ENCODE measurements at places on chromosomes 2 and 18.

- DNase-seq: peak; percentile 49
Measured at GRCh38 chr2:162123806-162124758, 28.0 kb downstream of the GCG start.

GRCh38 chr2:213237787-213238186 is 46.5 kb upstream of the SPAG16 start:
- no peak for DNase-seq

DNA sequence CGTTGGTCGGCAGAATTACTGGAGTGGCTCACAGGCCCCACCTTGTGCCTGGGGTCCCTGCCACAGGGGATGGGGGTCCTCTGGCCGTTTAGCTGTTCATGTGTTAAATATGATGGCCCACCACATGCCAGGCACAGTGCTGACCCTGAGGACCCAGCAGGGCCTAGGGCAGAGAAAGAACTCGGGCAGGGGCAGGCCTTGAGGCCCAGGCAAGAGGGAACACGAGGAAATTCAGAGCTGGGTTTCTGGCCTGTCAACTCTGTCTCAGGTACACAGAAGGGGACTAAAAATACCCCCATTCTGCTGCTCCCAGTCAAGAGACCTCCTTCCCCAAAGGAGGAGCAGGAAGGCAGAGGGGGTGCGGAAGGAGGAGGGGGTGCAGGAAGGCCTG is 66.2 kb downstream of the DNMT3A start:
- DNase-seq: no peak

GRCh38 chr18:49519101-49519971 is 32.3 kb upstream of the C18orf32 start:
- DNase-seq: no peak

DNA sequence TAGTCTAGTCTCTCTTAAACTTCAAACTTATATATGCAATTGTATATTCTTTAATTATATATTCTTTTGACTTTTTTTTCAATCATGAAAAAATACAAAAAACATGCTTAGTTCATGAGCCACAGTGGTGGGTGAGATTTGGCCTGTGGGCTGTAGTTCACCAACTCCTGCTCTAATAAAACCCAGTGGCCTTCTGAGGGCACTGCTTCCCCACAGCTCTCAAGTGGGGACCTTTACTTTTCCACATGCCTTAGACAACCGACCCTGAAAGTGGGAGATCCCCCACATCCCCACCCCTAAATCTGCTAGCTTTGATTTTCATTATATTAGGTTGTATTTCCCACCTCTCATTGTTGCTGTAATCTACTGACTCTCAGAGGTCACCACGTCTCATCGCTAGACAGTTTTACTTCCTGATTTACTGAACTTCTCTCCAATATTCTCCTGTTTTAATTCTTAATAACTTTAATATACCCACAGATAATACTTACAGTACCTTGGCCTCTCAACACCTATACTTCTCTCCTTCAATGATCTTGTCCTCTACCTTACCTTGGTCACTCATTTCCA is 57.3 kb downstream of the ROCK1 start:
- DNase-seq: no peak

DNA sequence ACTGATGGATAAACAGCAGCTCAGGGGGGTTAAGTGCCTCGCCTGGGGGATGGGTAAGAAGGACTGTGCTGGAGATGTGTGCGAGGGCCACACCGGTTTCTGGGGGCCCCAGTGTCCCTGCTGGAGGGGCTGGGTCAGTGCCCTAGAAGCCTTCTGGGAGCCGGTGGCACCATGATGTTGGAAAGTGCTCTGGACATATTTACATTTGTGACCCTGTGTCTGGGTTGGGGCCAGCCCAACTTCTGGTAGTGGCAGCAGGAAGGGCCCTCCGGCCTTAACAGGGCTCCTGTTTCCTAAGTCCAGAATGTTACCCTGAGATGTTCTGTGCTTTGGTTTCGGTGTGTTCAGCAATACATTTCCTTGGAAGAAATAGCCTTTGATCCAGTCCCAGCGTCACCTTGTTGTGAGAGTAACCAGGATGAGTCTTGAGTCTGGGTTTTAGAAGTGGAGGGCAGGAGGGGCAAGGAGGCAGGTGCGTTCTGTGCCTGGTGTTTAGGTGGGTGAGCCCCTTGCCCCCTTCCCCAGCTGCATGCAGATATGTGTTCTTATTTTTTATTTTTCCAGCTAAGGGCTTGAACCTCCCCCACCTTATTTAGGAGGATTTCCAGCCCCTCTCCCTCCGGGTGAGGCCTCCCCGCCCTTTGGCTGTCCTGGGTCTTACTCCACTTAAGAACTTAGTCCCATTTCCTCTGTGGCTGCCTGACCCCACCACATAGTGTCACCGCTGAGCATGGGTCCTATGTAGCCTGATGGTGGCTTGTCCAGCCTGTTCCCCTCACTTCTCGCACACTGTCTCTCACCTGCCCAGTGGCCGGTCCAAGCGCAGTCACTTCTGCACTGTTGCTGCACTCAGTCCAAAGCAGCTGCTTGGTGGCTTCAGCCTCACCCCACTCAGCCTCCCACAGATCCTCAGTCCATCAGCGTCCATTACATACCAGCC is 132.7 kb upstream of the HS6ST1 start:
- DNase-seq: no peak

DNA sequence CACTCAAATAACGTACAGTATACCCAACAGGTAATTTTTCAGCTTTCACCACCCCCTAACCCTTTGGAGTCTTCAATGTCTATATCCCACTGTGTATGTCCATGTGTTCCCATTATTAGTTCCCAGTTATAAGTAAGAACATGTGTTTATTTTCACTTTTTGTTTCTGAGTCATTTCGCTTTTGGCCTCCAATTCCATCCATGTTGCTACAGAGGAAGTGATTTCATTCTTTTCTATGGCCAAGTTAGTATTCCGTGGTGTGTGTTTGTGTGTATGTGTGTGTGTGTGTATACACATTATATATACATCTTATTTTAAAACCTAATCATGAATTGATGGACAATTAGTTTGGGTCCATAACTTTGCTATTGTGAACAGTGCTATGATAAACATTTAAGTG is 464.4 kb downstream of the CMPK2 start:
- no peak for DNase-seq

DNA sequence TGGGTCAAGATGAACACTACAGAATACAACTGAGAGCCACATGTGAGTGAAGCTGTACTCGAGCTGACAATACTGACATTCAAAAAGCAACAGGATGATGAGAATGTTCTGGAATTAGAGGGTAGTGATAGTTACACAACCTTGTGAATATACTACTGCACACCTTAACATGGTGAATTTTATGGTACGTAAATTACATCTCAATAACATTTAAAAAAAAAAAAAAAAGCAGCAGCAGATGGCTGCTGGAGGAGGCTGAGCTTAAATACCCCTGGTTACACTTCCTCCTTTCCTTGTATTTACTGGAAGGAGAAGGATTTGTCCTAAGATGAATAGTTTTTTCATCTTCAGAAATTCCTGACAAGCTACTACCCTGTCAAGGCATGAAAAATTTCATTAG is 45.5 kb upstream of the CYP1B1 start:
- DNase-seq: no peak

GRCh38 chr2:231467613-231468530 is 3.6 kb upstream of the NCL start:
- DNase-seq: no peak

DNA sequence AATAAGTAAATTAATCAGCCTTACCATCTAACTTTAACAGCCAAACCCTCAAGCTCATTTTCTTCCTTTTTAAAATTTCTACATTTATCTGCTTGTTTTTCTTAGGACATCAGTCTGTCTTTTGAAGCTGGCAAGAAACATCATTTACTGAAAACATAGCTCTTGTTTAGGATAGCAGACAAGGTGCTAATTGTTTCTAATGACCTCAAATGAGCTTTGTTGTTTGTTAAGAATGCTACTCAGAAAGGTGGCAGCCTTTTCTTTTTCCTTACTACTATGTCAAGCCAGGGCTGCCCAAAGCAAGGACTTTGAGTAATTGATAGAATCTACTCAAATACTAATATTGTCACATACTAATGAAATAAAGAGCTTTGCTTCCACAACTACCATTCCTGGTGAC is 171.8 kb downstream of the LRP1B start:
- no peak for DNase-seq

DNA sequence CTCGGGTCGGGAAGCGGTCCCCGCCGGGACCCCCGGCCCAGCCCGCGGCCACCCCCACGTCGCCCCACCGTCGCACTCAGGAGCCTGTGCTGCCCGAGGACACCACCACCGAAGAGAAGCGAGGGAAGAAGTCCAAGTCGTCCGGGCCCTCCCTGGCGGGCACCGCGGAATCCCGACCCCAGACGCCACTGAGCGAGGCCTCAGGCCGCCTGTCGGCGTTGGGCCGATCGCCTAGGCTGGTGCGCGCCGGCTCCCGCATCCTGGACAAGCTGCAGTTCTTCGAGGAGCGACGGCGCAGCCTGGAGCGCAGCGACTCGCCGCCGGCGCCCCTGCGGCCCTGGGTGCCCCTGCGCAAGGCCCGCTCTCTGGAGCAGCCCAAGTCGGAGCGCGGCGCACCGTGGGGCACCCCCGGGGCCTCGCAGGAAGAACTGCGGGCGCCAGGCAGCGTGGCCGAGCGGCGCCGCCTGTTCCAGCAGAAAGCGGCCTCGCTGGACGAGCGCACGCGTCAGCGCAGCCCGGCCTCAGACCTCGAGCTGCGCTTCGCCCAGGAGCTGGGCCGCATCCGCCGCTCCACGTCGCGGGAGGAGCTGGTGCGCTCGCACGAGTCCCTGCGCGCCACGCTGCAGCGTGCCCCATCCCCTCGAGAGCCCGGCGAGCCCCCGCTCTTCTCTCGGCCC is 13.6 kb downstream of the SPEG start:
- no peak for DNase-seq

GRCh38 chr2:231364961-231365810 is 30.3 kb upstream of the B3GNT7 start:
- DNase-seq: peak; percentile 44

- DNase-seq: no peak
Measured at GRCh38 chr2:187577310-187577709, 23.1 kb upstream of the TFPI start.

DNA sequence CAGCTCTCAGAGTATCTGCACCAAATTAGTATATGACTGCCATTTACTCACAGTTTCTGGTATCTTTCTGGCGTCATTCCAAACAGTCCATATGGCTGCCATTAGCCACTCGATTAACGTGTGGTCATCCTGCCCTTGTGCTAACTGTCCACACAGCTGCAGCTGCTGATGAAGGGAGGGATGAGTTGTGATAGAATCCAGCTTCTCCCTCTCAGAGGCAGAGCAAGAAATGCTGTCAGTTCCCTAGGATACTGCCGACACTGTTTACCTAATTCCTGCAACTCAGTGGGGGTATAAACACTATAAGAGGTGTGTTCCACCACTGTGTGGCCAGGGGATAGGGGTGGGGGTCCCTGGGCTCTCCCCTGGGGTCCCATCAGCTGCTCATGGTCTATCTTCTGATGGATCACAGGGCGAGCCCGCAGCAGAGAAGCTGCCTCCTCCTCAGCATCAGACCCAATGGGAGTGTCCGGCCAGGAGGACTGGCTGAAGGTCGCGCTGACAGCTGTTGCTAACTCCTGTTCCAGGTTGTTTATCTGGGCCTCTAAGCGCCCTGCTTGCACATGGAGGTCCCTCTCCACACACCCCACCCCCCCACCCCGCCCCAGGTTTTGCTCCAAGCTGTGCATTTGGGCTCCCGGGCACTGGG is 17.3 kb upstream of the KLHL23 start:
- no peak for DNase-seq

DNA sequence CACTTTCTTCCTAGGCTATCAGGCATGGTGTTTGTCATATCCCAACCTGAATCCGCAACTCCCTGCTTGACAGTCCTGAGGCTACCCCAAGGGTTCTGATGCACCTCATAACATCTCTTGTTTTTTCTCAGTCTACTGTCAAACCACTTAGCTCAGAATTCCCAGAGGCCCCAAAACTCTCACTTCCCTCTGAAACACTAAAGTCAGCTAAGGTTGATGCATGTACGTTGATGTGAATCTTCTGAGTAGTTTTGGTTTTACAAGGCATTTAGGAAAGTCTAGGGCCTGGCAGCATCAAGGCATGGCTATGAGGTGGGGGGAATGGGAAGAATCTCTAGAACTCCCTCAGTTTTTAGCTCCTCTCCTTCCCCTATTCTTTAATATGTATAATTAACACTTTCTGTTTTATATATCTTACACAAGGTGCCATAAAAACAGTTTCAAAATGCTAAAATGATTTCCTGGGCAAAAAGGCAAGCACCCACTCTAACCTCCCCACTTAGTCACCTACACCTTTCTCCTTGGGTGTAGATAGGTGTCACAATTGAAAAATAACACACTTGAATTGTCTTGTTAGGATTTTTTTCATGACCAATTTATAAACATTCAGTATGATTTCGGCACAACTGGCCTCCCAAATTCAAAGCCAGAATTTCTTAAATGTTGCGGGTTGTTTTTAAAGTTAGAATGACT is 71.4 kb upstream of the TANK start:
- DNase-seq: no peak

GRCh38 chr2:30747206-30747605 is 60.0 kb downstream of the CAPN13 start:
- no peak for DNase-seq

- DNase-seq: no peak
Measured at GRCh38 chr2:225584796-225585195, 185.3 kb downstream of the NYAP2 start.

- no peak for DNase-seq
Measured at GRCh38 chr2:3543023-3543683, 15.0 kb downstream of the RNASEH1 start.

- DNase-seq: no peak
Measured at GRCh38 chr2:149226790-149227189, 103.6 kb upstream of the LYPD6 start.

DNA sequence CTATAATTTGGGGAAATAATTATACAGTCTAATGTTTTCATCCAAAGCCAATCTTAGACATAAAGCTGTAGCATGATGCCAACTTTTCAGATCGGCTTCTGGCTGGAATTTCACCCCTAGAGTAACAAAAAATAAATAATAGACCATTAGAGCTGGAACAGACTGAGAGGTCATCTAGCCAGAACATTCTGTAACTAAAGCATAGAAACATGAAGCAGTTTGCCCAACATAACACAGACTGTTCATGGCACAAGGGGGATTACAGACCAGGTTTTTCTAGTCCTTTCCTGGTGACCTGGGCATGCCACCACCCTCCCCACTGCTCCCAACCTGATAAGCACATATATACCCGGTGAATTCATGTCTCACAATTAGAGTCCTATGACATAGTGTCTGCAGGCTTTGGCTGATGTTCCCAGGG is 116.4 kb upstream of the PPP1CB start:
- DNase-seq: no peak

- DNase-seq: no peak
Measured at GRCh38 chr2:222707102-222707688, 35.7 kb downstream of the MOGAT1 start.

DNA sequence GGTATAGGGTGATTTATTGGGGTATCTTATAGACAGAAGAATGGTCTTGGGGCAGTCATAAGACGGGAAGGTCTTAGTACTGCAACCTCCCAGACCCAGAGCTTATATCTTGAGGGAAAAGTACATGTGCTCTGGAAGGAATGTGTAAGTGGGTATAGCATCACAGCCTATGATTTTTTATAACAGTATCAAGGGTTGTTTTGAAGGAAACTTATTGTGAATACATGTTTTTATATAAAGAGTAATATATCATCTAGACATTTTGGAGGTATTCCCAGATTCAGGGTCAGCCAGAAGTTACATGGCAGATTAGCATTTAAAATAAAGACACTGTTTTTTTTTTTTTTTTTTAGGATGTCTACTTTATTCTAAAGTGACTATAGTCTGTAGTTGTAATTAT is 47.6 kb upstream of the STON1 start:
- no peak for DNase-seq

- no peak for DNase-seq
Measured at GRCh38 chr2:64485331-64485730, 31.4 kb downstream of the LGALSL start.
